ENCODE measurements at places on chromosomes 7 and 10.

DNA sequence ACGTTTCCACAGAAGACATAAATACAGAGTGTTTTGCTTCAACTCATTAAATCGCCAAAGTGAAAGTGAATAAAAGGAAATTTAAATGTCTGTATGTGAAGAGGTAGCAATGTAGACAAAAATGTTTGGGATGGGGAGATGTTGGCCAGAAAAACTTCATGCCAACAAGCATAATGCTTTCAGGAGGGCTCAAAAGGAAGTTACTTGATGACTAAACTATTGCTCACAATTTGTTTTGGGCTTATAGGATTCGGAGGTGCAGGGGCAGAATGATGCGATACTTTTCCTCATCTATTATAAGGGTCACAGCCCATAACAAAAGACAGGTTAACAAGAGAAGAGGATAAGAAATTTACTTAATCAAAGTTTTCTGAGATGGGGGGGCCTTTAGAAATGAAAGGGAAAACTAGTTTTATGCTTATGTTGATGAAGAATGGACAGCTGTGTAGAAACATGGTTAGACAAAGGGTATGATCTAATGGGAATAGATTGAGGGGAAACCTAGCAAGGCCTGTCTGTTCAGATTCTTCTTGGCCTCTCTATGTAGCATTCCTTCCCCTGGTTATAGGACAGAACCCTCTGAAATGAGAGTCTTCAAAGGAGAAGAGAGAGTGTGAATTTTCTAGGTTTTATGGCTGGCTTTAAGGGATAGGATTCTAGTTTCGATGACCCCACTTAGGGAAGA lies 898.6 kb downstream of the LRMDA start:
- DNase-seq = no peak

DNA sequence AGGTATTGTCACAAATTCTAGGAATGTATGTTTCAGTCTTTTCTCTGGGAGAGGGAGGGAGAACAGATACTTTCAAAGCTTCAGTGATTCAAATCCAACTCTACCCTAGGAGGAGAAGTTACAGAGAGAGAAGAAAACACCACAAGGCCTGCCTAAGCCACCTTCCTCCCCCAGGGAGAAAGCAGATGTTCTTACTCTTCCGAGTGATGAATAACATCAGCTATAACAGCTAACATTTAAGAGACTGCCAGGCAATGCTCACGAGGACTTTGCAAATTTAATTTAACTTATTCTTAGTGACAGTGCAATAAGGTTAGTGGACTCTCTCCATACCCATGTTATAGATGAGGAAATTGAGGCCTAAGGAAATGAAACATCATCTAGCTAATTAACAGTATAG lies 36.8 kb downstream of the TAS2R41 start:
- no peak for DNase-seq

- no peak for DNase-seq
These were observed 440.3 kb upstream of the FOXK1 start for GRCh38 chr7:4241791-4242190.

DNA sequence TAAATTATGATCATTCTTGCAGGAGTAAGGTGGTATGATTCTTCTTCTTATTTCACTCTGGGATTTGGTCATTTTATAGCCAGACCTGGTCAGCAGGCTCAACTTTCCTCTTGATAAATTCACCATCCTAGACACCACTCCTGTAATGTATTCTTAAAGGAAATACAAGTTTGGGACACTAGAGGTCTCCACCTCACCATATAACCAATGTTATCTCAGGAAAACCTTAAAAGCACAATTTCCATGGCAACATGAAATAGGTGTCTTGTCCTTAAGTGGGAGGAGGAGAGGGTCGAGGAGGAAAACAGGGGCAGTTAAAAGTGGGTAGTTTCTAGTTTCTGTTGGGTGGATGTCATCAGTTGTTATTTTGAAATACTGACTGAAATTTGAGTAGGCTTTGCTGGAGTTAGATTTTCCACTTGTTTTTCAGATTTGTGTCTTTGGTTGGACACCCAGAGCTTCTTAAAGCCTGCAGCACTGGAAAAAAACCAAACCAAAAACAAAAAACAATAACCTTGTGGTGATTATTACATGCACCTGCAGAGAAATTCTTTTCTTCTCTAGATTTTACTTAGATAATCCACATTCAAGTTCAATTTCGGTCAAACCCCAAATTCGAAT lies 163.1 kb downstream of the PRKCQ start:
- no peak for DNase-seq

- DNase-seq = no peak
These were observed 41.4 kb downstream of the EBF3 start for GRCh38 chr10:129922598-129923123.

- peak; percentile 17 for DNase-seq
These were observed 35.7 kb upstream of the EBLN1 start for GRCh38 chr10:22253580-22253882.

GRCh38 chr7:4760952-4761351 lies 14.5 kb upstream of the AP5Z1 start:
- DNase-seq = no peak

- peak; percentile 75 for DNase-seq
These were observed 76.5 kb upstream of the DDC start for GRCh38 chr7:50641442-50642405.

- no peak for DNase-seq
These were observed 11.5 kb downstream of the EBF3 start for GRCh38 chr10:129952378-129953118.

GRCh38 chr7:2508327-2509215 lies 11.0 kb upstream of the LFNG start:
- DNase-seq = no peak

GRCh38 chr10:96752375-96752774 lies 32.1 kb upstream of the PIK3AP1 start:
- DNase-seq = no peak

DNA sequence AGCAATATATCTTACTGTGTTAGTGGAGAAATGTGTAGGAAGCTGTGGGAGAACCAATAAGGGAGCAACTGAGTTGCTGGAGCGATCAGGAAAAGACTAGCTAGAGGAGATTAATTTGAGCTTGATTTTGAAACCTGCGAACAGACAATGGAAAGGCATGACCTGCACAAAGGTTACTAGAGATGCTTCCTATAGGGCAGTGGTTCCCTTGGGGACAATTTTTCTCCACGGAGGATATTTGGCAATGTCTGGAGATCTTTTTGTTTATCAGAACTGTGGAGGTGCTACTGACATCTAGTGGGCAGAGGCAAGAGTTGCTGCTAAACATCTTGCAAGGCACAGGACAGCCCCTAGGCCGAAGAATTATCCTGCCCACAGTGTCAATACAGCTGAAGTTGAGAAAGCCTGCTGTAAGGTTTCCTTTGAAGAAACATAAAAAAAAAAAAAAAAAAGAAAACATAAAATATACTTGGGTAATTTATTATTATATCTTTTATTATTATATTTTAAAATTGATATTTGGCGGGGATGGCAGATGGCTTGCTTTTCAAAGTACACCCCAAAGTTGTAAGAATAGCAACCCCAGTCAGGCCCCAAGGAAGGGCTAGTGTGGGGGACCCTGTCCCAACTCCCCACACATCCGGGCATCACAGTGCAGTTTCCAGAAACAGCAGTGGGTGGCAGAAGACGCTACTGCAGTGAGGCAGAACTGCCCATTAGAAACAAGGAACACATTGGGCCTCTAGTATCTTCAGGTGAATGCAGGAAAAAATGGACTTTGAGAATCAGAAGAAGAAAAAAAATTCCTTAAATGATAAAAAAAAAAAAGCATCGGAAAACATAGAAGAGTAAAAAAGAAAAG lies 481.6 kb downstream of the SH2D4B start:
- DNase-seq = no peak

- no peak for DNase-seq
These were observed at the start of gene PRRT4 for GRCh38 chr7:128361411-128362379. PRRT4 (minus strand) TSS chr7:128361690.

DNA sequence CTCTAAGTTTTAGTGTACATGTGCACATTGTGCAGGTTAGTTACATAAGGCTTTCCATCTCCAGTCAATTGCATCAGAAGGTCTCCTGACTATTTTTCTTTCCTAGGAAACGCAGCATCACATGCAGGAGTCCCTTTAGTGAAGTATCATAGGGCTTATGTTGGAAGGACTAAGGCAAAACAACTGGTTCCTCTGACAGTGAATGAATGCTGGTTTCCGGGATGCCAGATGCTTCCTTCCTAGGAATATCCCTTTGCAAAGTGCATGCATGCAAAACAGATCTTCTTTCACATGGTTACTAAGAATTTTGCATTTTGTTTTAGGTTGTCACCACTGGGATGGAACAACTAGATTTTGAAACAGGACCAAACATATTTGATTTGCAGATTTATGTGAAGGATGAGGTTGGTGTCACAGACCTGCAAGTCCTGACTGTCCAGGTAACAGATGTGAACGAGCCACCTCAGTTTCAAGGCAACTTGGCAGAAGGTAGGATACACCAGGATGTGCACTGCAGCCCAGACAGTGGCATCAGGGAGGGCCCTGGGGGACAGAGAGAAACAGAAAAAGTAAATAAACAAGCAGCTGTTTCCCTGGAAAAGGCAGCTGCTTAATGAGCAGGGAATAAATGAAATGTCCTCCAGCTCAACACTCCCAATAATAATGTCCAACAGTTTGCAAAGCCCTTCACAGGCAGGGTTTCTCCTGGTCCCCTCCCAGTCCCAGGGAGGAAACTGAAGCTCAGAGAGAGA lies 17.8 kb downstream of the CDHR3 start:
- DNase-seq = no peak

GRCh38 chr7:116218051-116218645 lies 7.8 kb downstream of the TES start:
- DNase-seq = no peak

GRCh38 chr10:72355214-72355555 lies 466 bp upstream of the DNAJB12 start:
- no peak for DNase-seq

DNA sequence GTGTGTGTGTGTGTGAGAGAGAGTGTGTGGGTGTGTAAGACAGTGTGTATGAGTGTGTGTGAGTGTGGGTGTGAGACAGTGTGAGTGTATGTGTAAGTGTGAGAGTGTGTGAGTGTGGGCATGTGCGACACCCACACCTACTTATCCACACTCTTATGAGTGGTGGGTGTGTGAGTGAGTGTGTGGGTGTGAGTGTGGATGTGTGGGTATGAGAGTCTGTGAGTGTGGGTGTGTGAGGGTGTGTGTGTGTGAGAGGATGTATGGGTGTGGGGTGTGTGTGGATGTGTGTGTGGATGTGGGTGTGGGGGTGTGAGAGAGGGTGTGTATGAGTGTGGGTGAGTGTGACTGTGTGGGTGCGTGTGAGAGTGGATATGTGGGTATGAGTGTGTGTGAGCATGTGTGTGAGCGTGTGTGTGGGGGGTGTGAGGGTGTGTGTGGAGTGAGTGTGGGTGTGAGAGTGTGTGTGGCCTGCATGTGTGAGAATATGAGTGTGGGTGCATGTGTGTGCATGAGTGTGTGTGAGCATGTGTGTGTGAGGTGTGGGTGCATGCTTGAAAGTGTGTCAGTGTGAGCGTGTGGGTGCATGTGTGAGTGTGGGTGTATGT lies 15.1 kb downstream of the VWC2 start:
- DNase-seq = no peak

GRCh38 chr10:341081-341740 lies 206.0 kb downstream of the ZMYND11 start:
- DNase-seq = no peak

- DNase-seq = no peak
These were observed 19.9 kb downstream of the FGFR2 start for GRCh38 chr10:121578298-121578697.

Measured in amygdala (tissue), 56 donors.